ENCODE measurements at places on chromosomes 11 and 22.
A peak's percentile ranks its signal among the peaks of the same experiment; 100 is the strongest.

DNA sequence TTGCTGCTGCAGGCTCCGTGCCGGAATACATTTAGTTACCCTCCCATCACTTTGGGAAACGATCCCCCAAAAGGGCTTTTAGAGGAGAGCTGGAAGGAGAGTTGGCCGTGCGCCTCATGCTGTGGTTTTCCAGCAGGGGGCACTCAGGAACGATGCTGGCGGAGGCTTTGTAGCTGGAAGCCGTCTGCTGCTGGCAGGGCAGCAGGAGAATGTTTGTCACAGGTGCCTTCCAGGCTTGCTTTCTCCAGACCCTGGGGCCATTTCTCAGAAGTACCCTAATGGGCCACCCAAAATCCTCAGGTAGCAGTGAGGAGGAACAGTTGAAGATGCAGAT lies 30.0 kb upstream of the CABP7 start:
- DNase-seq, result peak; percentile 43

GRCh38 chr11:36363361-36364268 lies 67.5 kb downstream of the PRR5L start:
- DNase-seq, result peak; percentile 21

- peak; percentile 23 for DNase-seq
These were observed 822 bp downstream of the MARK2 start for GRCh38 chr11:63839508-63840355.

GRCh38 chr11:78906566-78906965 lies 331.9 kb upstream of the NARS2 start:
- no peak for DNase-seq

GRCh38 chr22:19275104-19275503 lies 16.4 kb downstream of the CLTCL1 start:
- no peak for DNase-seq

- no peak for DNase-seq
These were observed 23.7 kb upstream of the BID start for GRCh38 chr22:17797721-17798559.

DNA sequence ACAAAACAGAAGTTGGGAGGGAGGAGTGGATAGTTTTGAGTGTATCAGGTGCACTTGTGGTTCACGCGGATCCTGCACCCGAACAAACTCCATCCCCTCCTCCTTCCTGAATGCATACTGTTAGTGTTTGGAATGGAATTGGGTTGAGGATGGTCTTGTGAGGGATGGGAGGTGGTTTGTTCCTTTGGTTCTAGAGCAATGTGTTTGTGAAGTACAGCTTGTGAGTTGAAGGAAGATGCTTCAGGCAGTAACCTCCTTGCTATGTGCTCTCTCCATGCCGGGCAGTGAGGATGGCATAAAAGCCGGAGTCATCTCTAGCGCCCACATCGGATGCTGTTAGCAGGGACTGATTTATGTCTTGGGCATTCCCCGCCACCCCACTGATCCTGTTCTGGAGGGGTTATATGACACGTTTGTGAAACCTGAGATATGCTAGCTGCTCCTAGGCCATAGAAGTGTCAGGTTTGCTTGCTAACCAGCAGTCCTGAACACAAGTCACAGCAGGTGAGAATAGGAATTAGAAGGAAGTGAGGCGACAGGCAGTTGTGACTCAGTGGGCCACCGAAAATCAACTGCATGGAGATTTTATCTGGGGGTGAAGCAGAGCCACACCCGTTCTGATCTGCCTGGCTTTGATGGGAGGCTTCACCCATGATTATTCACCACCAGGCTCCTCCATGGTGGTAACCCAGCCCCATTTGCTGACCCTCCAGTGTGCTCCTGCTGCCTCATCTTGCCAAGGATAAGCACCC lies 2.2 kb downstream of the BCR start:
- peak; percentile 68 for DNase-seq

DNA sequence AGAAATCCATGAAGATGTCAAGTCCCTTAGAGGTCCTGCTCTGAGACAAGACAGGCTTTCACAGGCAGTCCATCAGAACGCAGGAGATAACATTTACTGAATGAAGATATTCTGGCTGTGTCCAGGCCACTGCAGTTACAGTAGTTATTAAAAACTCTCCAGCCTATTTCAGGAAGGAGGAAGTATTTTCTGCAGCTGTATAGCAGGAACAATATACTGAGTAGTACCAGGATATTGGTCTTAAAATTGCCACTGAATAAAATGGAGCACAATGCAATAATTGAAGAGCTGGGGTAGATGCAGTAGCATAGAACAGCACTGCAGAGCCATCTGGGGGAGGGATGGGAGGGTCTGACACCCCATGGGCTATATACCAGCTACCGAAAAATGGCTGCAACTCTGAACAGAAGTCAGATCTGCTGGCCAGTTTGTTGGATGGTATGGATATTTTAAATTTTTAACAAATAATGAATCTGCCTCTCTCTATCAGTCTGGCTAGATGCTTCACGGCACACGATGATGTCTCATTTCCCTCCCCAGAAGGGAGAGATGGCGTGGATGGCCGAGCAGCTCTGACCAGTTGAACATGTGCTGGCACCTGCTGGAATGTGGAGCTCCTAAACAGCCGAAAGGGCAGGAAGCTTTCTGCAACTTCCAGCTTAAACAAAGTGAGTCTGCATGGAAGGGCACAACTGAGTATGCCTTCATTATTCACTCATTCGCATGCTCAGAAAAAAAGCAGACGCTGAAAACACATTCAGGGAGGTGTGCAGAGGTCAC lies 342.1 kb upstream of the SYN3 start:
- no peak for DNase-seq

DNA sequence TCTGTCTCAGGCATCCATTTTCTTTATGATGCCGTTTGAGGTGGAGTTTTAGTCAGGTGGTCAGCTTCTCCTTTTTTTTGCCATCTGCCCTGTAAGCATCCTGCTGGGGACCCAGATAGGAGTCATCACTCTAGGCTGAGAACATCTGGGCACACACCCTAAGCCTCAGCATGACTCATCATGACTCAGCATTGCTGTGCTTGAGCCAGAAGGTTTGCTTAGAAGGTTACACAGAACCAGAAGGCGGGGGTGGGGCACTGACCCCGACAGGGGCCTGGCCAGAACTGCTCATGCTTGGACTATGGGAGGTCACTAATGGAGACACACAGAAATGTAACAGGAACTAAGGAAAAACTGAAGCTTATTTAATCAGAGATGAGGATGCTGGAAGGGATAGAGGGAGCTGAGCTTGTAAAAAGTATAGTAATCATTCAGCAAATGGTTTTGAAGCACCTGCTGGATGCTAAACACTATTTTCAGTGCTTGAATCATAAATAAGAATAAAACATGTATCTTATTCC lies 10.9 kb upstream of the HBE1 start:
- DNase-seq, result peak; percentile 96

- no peak for DNase-seq
These were observed 77.7 kb downstream of the BARX2 start for GRCh38 chr11:129453293-129453721.

GRCh38 chr22:40509401-40510134 lies 127.0 kb downstream of the MRTFA start:
- peak; percentile 84 for DNase-seq

DNA sequence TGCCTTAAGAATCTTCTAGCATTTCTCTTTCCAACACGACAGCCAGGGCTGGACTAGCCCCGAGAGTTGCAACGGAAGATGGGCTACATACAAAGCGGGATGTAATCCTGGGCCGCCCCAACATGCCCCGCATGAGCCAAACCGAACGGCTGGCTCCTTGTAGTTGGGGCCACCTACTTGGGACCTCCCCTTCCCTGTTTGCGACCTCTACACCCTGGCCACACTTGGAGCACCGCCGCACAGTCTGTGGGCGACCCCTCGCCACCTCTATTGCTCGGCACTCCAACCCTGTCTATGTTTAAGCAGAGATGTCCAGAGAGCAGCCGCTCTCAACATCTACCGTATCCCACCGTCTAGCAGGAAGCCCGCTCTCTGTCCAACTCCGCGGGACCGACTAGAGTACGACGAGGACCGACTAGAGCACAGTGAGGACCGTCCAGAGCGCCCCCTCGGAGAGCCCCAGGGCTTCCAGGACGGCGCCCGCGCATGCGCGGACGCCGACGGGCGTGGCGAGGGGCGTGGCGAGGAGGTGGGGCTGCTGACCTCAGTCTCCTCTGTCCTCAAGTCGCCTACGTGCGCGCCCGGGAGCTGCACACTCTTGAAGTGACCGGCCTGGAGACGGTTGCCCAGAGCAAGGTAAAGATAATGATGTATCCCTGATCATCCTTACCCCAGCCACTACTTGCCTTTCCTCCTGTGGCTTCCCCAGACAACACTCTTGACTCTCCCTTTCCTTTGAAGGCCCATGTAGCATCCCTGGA lies 32.3 kb downstream of the NEAT1 start:
- DNase-seq, result peak; percentile 93

GRCh38 chr11:13114566-13115379 lies 105.7 kb downstream of the RASSF10 start:
- no peak for DNase-seq

GRCh38 chr11:70402685-70403084 lies 4.4 kb downstream of the CTTN start:
- DNase-seq, result no peak

DNA sequence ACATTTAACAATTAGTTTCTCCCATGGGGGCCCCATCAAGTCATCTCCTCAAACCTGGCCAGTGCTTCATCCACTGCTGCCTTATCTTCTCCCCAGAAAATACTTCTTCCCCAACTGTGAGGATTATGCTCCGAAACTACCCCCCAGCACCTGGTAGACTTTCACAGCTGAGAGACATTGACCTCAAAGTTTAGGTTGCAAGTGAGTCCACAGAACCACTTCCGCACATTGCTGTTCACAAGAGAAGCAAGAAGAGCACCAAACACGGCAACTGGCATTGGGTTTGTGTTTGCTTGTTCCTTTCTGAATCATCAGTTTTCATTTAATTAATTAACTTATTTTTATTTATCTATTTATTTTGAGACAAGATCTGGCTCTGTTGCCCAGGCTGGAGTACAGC lies 6.1 kb downstream of the MCHR1 start:
- no peak for DNase-seq

DNA sequence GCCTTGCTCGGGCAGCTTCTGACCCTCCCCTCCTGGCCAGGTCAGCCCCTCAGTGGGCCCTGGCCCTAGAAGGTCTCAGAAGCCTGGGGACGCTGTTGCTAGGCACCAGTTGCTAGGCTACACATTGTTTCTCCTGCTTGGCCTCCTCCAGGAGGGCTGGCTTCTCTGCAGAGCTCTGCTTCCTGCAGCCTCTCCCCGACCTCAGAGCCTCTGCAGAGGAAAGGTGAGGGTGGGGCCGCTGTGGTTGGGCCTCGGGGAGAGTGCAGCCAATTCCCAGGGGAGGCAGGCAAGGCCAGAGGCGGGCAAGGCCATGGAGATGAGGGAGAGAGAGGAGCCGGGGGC lies 27.6 kb upstream of the LRRC10B start:
- DNase-seq, result no peak

GRCh38 chr11:29231991-29232390 lies 784.8 kb downstream of the KCNA4 start:
- DNase-seq, result no peak

- no peak for DNase-seq
These were observed 1.6 kb upstream of the SWAP70 start for GRCh38 chr11:9662273-9662672.

DNA sequence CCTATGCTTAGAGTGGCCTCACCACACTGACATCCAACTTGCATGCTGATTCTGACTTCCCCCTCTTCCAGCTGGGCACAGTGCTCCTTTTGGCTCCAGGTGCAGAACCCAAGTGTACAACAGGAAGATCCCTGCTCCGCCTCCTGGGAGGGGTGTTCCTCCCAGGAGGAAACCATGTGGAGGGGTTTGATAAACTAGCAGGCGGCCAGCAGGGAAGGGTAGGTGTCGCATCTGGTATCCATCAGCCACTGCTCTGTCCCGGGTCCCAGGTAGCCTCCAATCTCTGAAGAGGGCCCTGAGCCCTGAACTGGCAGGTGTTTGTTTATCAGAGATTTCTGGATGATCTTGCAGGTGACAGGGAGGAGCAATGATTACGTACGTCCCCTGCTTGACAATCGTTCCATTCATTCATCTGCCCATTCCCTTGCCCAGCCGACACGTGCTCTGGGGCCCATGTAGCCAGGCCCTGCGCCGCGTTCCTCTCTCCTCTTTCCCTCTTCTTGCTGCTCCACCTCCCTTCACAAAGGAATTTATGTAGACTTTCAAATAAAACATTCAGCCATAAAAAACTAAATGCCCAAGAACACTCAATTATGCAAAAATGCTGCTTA lies 41.2 kb upstream of the MICAL2 start:
- DNase-seq, result no peak

DNA sequence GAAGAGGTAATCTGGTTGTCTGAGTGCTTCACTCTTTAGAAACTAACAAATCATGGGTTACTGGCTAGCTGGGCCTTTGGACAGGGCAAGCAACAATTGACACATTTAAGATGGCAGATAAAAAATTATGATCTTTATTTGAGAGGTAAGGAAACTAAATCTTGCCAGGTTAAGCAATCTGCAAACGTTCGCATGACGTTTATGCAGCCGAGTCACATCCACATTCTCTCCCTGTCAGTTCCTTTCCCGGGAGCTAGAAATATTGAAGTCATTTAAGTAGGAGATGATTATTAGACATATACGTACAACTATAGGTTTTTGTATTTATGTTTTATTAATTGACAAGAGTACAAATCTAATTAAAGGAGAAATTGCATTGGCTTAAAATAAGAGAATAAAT lies 57.4 kb upstream of the RCN1 start:
- no peak for DNase-seq

- no peak for DNase-seq
These were observed 81.5 kb upstream of the CLDN5 start for GRCh38 chr22:19605508-19606331.

DNA sequence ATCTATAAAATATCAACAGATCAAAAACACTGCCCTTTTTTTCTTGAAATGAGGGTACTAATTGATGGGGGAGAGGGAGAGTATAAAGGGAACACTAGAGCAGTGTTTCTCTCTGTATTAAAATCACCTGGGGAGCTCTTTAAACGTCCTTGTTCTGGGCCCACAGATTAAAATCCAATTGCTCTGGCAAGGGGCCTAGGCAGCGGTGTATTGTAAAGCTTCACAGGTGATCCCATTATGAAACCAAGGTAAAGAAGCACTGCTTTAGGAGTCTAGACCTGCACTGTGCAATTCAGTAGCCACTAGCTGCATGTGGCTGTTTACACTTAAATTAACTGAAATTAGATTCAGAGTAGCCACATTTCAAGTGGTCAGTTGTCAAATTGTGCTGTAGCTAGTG lies 3.0 kb downstream of the AQP11 start:
- no peak for DNase-seq
